Non-pigmented ciliary epithelial cell (primary cell): ENCODE measurements at places on chromosomes 2 and 18.
A peak's percentile ranks its signal among the peaks of the same experiment; 100 is the strongest.

DNA sequence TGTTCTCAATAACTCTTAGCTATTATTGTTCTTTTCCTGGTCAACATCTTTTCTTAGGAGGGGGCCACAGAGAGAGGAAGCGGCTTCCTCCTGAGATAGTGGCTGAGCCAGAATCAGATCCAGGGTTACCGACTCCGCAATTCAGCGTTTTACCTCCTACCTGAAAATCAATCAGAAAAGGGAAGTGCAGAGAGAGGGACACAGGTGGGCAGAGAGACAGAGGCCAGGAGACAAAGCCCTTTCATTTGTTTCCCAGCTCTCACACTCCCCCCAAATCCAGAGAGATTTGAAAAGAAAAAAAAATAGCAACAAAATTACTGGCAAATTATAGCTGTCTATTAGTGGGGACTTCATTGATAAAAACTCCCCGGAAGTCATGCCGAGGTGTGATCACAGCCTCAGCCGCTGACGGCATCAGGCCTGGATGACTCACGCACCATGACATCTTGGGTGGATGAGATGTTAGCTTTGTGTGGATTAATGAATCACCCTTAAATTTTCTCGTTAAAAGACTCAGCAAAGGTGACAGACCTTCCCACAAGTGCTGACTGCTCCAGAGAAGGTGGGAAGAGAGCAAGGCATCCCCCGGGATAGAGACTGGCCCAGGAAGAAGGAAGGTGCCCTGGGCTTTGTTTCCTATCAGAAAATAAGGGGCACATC lies 120.7 kb downstream of the LOXHD1 start:
- DNase-seq = no peak

DNA sequence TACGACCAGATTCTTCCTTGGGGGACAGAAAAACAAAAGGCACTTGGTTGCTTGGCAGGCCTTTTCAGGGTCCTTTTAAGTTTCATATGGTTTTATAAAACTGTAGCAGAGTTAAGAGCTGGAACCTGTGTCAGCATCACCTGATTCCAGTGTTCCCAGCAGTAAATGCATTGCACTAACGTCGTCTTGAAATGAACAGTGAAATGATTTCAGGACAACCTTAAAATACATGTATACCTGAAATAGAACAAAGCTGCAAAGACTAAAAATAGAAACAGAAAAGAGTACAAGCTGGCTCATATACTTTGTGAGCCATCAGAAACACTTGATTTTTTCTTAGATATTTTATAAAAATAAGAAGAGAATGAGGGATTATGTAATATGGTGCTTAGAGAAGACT lies 51.9 kb downstream of the ACSL3 start:
- DNase-seq = no peak

DNA sequence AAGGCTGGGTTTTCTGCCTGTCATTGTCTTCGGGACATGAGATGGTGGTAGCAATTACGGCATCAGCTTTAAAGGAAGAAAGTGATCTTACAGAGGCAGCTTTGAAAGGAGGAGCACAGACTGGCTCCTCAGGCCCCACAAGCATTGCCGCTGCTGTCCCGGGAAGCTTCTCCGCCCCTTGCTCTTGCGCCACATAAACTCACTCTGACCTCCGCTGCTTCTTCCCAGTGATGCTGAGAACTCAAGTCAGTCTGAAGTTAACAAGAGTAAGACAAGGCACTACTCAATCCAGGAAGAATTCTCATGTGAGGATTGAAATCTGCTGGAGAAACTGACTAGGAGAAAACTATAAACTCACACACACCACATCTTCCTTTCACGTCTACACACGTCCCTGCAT lies 112.4 kb upstream of the RIOK3 start:
- DNase-seq = no peak

DNA sequence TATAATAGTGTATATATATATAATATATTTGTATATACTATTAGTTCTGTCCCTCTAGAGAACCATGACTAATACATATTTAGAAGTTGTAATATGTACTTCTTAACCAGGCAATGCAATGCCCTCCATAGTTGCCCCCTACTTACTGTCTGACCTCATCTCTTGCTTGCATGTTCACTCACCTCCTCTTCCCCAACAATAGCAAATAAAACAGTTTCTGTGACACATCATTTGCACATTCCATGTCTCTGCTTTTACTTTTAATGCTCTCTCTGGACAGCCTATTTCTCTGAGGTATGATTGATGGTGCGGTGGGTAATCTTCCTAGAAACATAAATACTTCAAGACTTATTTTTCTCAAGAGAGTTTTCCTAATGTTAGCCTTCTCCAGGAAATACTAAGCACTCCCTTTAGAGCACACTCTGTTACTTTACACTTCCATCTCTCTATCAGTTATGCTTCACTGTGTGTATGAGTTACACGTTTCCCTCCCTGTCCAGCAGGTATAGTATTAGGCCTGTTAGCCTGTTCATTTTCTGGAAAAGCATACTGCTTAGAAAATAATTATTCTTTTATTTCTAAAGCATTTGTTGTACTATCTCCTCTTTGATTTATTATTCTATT lies 295.6 kb upstream of the LRATD1 start:
- no peak for DNase-seq

GRCh38 chr2:237558961-237559641 lies 7.3 kb upstream of the PRLH start:
- no peak for DNase-seq

GRCh38 chr2:188039307-188039706 lies 252.4 kb upstream of the GULP1 start:
- DNase-seq = no peak

- DNase-seq = no peak
These were observed 25.1 kb upstream of the AAK1 start for GRCh38 chr2:69668598-69668997.

DNA sequence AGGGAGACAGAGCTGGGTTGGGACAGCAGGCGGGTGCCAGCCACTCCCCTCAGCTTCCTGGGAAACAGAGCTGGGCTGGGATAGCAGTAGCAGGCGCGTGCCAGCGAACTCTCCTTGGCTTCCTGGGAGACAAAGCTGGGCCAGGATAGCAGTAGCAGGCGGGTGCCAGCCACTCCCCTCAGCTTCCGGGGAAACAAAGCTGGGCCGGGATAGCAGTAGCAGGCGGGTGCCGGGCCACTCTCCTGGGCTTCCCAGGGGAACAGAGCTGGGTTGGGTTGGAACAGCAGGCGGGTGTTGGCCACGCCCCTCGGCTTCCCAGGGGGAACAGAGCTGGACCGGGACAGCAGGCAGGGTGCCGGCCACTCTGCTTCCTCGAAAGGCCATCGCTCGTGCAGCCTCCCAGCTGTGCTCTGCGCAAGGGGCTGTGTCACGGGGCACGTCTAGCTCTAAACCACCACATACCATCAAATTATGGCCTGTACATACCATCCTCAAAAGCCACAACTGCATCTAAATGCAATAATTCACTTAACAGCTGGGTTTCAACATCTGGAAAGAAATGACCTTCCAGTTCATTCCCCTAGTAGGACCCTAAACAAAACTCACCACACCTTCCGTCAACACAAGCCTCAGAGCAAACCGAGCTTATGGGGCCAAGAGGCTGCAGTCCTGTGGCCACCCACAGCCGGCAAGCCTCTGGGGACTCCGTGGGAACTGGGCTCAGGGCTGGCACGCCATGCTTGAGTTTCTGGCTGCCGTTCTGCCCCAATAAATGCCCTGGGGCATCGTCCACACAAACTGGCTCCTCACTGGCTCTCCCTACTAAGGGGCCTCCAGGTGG lies 228.3 kb downstream of the TWIST2 start:
- DNase-seq = no peak

DNA sequence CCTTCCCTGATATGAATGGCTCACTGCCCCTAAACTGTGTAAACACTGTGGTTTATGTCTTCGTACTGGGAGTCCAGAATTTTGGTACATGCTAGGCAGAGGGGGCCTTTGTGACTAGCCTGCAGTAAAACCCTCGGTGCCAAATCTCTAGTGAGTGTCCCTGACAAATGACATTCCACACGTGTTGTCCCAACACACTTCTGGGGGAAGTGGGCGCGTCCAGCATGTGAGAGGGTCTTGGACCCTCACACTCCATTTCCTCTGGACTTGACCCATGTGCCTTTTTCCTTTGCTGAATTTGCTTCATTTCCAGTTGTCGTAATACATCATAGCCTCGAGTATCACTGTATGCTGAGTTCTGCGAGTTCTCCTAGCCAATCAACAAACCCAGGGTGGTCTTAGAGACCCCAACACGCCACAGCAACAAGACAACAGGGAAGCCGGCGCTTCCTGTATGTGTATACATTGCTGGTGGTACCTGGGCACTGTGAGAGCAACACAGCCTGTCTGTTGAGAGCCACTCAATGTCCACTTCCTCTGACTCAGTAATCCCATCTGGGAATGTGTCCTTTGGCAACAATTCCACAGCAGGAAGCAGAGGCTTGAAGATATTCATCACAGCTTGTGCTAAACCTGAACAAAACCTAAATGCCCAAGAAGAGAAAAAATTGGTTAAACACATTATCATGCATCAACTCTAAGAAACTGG lies 26.9 kb upstream of the SLC66A3 start:
- peak; percentile 27 for DNase-seq

- no peak for DNase-seq
These were observed 1.6 kb downstream of the DSC2 start for GRCh38 chr18:31100436-31101182.
